ENCODE measurements at places on chromosomes 5 and 9.
A peak's percentile ranks its signal among the peaks of the same experiment; 100 is the strongest.

DNA sequence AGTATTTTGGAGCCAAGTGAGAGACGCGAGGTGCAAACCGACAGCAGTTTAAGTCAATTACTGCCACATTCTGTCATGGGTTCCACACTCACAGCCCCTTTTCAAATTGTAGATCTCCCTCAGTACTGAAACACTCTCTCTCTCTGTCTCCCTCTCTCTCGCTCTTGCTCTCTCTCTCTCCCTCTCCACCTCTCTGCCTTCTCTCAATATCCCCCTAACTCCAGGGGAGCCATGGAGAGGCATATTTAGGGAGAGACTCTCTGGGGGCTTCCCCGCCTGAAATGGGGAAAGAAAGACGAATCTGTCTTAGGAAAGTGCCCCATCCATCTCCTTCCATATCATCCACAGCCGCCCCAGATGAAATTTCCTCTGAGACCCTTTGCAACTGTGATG lies 1.6 kb downstream of the BRINP1 start:
- no peak for DNase-seq

DNA sequence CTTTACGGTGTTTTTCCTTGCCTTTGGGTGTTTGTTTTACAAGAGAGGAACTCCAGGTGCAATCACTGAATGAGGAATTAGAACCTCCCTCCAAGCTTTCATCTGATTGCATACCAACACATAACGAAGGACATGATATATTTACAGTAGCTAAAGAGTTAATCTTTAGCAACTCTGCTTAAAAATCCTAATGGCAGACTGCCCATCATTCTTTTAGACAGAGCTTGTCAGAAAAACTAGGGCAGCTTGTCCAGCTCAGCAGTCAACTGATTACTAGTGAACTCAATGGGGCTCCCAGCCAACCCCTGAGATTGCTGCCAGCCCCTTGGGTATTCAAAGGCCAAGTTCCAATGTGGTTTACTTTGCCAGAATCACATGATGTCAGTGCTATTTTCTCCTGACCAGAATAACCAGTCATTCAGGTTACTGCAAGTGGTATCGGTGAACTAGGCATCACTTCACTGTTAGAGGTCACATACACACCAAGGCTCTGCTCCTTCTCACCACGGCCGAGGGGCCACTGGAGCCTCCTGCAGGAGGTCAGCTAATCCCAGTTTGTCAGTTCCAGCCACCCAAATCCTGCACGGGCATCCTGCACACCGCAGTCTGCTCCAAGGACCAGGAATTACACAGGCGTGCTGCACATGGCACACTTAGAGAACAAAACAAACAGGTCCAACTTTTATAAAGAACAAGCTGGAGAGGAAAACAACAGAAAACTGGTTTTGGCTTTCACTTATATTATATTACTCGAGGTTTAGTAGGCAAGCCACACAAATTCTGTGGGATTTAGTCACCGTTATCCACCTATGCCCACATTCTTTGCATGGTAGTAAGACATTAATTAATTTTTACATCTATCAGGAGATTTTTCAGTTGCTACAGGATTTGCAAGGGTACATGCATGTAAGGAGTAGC lies 62.5 kb downstream of the NFIB start:
- DNase-seq = no peak

DNA sequence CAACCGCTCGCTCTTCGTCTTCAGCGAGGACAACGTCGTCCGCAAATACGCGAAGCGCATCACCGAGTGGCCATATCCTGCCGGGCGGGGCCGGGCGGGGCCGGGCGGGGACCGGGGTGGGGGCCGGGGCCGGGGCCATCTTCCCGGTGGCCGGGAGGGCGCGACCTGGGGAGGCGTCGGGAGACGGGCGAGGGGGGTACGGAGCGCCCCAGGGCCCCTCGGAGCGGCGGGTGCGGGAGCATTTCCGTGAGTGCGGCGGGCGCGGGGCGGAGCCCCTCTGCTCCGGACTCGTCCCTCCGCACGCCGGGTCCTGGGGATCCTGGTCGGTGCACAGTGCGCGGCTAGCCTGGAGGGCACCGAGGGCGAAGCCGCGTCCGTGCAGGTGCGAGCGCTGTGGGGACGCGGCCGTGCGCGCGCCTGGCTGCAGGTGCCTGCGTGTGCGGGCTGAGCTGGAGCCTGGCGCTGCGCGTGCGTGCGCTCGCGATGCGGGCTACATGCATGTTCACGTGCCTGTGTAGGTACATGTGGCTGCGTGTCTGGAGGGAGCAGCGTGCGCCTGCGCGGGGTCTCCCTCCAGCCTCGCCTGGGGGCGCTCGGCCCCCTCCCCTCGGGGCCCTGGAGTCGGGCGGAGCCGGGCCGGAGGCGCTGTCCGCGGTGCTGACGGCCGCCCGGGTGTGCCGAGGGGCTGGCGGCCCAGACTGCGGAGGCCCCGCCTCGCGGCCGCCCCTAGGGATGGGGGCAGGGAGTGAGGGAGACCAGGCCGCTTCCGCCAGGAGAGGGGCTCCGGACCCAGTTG lies 762 bp downstream of the CACNA1B start:
- DNase-seq = no peak

- DNase-seq = no peak
Measured at GRCh38 chr5:110572729-110573128, 153.7 kb downstream of the TMEM232 start.

- peak; percentile 49 for DNase-seq
Measured at GRCh38 chr9:127980060-127980705, 606 bp downstream of the EEIG1 start.

DNA sequence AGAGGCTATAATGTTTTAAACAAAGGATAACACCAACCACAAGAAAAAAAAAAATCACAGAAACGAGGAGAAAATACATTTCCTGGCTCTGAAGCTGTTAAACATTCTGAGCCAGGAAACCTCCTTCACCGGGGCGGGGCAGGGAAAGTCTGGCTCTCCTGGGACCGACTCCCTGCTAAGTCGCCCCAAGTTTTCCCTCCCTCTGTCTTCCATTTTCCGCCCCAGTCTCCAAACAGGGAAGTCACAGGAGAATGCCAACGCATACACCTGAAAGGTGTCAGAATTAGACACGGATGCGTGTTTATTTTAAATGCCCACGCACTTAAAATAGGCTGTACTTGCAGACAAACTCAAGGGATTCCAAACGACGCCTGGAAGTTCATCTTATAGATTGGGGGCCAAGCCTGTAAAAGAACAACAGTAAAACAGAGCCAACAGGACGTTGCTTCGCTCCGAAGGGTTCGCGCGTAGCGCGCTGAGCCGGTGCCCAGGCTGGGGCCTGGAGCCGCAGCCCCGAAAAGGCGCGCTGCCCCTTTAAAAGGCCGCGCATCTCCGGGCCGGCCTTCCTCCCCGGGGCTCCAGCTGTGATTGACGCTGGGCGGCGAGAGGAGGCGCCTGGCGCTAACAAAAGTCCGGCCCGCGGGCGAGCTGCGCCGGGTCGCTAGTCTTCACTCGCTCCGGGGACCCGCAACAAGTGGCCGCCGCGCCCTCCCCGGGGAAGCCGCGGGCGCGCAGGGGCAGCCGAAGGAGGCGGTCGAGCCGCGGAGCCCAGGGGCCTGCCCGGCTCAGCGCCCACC lies at the start of gene FBXL7:
Gene FBXL7 (plus strand): TSS at position 653 of the 797 bp plus-strand sequence.
- DNase-seq = no peak

- DNase-seq = no peak
Measured at GRCh38 chr9:90457386-90458190, 185.0 kb downstream of the DIRAS2 start.

DNA sequence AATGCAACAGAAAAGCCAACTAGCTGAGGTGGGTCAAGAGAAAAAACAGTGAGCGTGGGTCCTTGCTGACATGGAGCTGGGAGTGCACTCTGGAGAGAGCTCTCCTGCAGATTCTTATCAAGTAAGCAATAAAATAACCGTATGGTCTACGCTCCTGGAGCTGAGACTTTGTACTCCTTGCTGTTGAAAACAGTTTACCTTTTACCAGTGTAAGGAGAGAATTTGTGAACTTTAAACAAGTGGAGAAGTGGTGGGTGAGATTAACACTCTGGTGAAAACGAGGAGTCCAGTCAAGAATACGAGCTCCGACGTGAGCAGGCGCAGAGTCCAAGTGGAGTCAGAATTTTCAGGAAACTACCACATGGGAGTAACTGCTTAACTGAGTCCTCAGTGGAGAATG lies 156.1 kb upstream of the ERCC6L2 start:
- no peak for DNase-seq

DNA sequence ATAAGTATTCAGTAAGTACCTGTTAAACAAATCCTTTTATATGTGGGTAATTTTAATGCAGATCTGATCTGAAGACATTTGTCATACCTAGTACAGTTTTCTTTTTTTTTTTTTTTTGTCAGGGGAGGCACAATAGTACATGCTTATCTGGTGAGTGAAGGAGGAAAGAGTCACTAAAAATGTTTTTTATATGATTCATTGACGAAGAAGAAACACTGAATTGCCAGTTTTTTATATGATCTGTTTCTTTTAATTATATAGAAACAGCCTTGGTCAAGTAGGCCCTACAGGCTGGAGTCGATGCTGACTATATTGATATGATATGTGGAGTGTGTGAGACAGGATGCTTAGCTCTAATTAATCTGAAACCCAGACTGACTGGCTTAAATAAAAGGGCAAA lies 315.2 kb downstream of the PSAT1 start:
- DNase-seq = no peak

DNA sequence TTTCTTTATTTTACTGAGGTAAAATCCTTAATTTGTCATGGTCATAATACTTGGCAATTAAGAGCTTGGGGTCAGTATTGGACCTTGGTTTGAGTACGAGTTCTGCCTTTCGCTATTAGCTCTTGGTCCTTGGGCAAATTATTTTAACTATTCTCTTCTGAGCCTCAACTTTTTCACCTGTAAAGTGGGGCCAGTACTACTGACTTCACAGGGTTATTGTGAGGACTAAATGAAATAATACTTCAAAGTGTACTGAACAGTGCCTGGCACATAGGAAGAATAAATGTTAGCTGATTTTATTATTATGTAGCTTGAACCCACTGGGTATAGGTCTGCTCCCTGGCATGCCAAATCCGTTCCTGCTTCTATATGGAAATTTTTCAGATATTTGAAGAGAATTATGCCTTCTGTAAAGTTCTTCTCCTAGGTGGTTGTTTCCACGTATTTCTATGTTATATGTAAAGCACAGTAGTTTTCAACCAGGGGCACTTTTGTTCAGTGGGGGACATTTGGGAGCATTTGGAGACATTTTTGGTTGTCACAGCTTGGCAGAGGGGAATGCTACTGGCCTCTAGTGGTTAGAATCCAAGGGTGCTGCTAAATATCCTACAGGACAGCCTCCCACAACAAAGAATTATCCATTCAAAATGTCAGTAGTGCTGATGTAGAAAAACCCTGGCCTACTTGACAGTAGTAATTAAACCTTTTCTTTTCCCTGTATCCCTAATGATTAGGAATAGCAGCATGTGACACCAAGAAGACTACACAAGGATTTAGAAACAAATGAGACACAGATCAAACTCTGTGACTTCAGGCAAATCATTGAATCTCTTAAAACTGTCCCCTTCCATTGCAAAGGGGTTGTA lies 4.5 kb downstream of the RCL1 start:
- DNase-seq = no peak

DNA sequence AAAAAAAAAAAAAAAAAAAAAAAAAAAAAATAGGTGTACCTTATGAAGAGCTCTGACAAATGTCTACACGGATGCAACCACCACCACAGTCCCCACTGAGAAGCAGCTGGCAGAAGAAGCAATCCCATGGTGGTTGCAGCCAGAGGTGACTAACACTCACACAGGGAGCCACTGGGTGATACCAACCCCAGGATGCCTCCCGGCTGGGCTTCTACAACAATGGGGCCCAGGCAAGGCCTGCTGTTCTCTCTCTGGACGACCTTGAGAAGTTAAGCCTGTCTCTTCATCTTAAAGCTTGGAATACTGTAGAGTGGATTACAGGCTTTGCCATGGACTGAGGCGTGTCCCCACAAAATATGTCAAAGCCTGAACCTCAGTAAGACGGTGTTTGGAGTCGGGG lies 104.1 kb downstream of the ROR2 start:
- no peak for DNase-seq

- DNase-seq = no peak
Measured at GRCh38 chr9:22169727-22170503, 160.8 kb upstream of the CDKN2B start.

GRCh38 chr9:120854596-120855327 lies 12.0 kb upstream of the PSMD5 start:
- no peak for DNase-seq

DNA sequence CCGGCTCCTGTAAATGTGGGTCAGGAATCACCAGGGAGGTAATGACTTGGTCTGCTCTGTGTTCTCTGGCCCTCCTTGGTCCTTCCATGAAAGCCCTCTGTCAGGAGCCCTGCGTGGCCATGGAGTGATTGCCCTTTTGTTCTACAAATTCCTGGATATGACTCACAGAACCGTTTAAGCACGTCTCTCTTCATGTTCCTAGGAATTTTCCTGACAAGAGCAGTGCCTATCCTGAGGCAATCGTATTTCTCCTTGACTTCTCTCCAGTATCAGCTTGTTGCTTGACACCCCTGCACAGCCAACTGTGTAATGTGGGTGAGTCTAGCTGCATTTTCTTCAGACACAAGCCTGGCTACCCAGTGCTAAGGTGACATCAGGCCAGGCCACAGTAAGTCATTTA lies 274.3 kb upstream of the ZNF462 start:
- DNase-seq = no peak

DNA sequence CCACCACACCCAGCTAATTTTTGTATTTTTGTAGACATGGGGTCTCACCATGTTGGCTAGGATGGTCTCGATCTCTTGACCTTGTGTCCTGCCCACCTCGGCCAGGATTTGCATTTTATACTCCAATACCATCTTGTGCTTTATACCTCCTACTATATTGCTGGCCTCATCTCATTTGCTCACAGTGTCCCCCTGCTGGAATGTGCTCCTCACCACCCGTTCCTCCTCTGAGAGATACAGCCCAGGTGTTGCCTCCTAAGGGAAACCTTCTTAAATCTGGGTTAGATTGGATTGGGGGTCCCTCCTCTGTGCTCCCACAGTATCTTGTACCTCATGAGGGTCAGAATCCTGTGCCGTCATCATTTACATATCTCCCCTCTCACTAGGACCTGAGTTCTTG lies 131.7 kb downstream of the PAPPA start:
- DNase-seq = no peak

DNA sequence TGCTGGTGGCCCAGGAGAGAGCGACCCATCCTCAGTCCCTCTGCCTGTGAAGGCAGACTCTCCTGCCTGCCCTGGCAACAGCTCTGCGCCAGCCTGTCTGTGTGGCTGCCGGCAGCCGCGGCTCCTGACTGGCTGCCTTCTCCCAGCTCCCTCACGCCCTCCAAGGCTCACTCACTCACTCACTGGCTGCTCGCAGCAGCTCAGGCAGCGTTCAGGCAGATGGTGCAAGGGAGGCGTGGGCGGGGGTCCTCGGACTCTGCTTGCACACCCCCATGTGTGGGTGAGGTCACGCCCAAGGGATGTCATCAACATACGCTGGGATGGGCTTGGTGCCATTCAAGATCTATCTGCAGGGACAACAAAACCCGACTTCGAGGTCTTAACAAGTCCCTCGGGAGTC lies 66.7 kb downstream of the DAB2IP start:
- DNase-seq = no peak

DNA sequence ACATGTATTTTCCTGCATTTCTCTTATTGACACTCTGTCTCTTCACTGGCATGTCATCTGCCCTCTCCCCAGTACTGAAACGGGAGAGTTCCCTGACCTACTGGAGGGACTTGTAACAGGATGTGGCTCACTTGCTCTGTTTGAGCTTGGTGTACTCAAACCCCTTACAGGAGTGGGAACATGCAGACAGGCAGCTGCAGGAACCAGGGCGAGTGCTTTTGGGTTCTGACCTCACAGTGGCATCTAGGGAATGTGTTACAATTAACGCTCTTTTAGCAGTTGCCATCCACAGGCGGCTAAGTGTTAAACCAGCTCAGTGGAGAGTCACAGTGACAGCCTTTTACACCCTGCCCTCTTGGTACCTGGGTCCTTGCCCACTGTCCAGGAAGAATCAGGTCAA lies 300.3 kb upstream of the GRAMD2B start:
- DNase-seq = no peak

All from activated effector memory CD4-positive, alpha-beta T cell treated with Interleukin-2 at 50 U/mL for 16 hours (primary cell).